ENCODE measurements at places on chromosomes 2 and 18.

DNA sequence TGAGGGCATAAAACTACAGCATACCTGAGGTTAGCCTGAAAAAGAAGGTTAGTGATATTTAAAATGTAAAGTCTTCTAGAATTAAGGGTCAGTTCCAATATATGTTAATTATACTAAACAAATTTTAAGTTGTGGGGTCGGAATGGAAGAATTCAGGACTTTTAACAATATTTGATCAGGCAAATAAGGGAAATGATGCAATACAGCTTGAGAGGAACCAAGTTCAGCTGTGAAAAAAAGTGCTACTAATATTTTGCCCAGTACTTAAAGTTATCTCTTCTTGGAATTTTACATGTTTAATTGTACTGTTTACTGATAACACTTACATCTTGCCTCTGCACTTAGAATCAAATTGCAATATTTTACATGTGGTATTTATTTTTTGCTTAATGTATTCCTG is 345.5 kb upstream of the CWC22 start:
- no peak for DNase-seq

DNA sequence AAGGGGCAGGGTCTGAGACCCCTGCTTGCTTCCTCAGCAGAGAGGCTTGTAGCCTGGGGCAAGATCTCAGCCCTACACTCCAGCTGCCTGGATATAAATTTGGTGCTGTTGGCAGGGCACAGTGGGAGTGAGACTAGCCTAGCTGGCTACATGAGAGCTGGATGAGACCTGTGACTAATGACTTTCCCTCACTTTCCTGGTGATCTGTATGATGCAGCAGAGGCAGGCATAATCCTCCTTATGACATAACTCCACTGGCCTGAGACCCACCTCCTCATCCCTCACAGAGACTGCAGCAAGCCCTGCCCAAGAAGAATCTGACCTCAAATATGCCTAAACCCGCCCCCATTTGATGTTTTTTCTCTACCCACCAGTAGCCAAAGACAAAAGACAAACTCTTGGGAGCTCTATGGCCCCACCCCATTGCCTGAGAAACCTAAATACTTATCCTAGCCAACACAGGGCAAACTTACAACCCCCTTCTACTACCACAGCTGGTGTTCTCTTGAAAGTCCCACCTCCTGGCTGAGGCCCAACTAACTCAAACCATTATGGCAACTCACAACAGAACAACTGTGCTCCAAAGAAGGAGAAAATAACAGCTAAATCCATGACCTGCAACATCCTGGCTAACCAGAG is 102.7 kb downstream of the NR4A2 start:
- DNase-seq: no peak

GRCh38 chr2:231246171-231246842 is 47.9 kb downstream of the ARMC9 start:
- DNase-seq: no peak

DNA sequence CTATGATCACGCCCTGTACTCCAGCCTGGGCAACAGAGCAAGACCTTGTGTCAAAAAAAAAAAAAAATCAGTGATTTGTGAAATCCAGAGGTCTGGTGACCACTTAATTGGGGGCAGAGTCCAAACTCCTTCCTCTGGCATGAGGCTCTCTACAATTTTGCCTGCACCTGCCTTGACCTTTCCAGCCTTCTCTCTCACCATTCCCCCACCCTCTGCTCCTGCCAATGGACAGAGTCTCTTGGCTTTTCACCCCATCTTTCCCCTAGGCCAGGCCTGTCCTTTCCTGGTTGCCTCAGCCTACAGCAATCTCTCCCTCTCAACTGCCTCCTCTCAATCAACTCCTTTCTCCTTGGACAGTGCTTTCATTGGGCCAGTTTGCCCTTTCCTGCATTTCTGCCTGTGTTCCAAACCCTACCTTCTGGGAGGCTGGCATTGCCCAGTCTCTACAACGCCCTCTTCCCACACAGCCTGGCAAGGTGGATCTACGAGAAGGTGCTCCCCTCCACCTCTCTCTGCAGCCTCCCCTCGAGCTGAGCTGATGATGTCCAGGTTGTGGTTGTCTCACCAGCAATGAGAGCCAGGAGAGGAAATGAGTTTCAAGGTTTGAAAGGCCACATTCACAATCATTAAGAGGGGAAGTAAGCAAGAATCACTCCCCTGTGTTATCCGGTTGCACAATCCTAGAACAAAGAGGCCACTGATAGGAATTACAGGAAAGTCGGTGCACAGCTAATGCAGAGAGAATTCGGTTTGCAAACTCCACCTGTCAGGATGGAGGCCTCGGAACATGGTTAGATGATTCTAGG is 39.5 kb upstream of the NPAS2 start:
- DNase-seq: peak; percentile 90

GRCh38 chr2:12910431-12910830 is 193.7 kb downstream of the TRIB2 start:
- no peak for DNase-seq

- no peak for DNase-seq
These were observed 139.5 kb downstream of the MYO5B start for GRCh38 chr18:50055488-50055887.

- DNase-seq: no peak
These were observed 41.8 kb downstream of the TIMM21 start for GRCh38 chr18:74190086-74190485.

DNA sequence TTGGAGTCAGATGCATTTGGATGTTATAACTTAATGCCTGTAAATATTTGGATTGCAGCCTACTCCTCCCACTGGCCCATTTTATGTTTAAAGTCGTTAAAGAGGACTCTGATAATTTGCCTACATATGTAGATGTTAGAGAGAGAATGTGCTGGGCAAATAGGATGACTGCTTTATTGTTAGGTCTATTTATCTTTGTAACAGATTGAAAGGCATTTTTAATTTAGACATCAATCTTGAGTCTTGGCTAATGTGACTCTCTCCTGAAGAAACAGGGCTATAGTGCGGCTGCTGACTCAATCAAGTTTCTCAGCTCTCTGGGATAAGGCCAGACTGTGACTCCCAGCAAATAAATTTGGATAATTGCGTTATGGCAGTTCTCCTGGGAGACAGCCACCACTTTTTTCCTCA is 1101.4 kb downstream of the CBLN2 start:
- DNase-seq: no peak

- no peak for DNase-seq
These were observed 529.1 kb downstream of the IRS1 start for GRCh38 chr2:226270285-226271058.

DNA sequence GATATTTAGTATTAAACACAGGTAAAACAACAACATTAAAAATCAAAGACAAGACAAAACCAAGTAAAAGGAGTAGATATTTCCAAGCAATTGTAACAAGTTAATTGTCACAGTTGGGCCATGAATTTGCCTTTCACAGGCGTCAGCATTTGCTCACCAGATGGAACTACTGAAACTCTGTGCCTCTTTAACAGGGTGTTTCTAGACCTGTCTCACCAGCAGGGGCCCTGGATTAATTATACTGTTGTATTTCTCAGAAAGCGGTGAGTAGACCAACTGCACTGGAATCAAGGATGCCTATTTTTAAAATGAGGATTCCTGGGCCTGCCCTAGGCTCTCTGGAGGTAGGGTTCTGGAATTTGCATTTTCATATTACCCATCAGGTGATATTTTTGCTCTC is 92.6 kb downstream of the UPP2 start:
- DNase-seq: no peak

GRCh38 chr2:24558781-24559472 is 67.9 kb downstream of the NCOA1 start:
- peak; percentile 66 for DNase-seq

DNA sequence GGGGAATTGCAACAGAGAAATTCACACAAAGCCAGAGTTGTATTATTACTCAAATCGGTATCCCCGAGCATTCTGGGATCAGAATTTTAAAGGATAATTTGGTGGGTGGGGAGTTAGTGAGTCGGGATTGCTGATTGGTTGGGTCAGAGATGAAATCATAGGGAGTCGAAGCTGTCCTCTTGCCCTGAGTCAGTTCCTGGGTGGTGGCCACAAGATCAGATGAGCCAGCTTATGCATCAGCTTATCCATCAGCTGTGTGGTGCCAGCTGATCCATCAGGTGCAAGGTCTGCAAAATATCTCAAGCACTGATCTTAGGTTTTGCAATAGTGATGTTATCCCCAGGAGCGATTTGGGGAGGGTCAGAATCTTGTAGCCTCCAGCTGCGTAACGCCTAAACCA is 34.3 kb upstream of the ITM2C start:
- DNase-seq: no peak

GRCh38 chr2:32290000-32290339 is 12.3 kb downstream of the YIPF4 start:
- DNase-seq: no peak

DNA sequence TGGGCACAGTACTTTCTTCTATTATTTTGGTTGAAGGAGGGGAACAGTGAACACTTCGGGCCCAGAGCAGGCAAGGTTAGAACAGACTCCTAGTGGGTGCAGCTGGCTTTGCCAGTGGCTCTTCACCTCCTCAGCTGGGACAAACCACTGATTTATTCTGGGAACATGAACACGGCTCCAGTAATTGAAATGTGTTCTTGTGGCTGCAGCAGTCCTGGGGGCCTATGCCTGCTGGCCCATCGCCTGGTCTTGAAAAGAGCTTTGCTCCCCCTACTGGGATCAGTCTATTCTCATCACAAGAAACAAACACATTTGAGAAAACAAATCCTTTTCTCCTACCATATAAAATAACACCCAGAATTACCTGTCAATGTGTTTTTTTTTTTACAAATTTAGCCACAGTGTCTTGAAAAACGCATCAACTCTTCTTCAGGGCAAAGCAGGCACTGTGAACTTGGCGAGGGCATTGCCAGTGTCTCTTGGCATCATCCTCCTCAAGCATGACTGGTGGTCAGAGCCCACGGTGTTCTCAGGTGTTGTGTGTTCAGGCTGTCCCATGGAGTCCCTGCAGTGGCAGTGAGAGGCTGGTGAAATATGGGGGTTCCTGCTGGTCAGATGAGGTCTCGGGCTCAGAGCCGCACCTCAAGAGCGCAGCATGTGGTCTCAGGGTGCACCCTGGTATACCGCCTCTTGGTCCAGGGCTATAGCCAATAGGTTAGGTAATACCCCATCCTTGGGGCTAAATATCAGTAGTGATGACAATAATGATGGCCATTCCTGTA is 51.3 kb downstream of the RNF144A start:
- no peak for DNase-seq

DNA sequence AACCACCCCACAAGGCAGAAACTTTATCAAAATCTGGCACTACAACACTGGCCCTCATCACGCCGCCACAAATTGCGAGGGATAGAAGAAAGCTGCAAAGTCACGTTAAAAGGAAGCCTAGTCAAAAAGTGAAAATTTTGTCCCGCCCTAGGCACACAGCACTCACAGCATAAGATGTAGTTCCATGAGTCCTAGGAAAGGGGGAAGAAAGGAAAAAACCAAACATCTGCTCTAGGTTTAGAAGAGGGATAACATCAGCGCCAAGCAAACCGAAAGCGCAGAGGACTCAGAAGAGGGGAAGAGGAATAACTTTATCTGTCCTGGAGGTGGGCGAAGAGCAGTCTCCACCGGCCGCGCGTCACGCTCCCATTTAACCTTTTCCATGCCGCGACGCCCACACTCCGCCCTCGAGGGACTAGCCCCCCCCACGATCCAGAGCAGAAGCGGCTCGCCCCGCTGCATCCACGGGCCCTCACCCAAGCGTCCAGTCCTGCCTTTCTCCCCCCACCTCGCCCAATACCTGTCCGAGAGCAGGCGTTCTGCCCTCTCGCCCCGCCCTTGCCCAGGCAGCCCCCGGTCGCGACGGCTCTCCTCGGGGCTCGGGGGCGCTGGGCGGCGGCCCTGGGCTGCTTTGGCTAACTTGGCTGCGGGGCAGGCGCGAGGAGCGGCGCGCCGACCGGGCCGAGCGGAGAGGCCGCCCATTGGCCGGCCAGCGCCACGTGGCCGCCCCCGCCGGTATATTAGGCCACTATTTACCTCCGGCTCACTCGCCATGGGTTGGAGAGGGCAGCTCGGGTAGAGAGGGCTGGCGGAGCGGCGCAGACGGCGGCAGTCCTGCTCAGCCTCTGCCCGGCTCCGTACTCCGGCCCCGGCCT is at the start of gene HOXD1:
HOXD1 (plus strand) TSS at position 770 of the 875 bp plus-strand sequence. CDS start 134 bp downstream, outside the sequence.
- DNase-seq: peak; percentile 86

DNA sequence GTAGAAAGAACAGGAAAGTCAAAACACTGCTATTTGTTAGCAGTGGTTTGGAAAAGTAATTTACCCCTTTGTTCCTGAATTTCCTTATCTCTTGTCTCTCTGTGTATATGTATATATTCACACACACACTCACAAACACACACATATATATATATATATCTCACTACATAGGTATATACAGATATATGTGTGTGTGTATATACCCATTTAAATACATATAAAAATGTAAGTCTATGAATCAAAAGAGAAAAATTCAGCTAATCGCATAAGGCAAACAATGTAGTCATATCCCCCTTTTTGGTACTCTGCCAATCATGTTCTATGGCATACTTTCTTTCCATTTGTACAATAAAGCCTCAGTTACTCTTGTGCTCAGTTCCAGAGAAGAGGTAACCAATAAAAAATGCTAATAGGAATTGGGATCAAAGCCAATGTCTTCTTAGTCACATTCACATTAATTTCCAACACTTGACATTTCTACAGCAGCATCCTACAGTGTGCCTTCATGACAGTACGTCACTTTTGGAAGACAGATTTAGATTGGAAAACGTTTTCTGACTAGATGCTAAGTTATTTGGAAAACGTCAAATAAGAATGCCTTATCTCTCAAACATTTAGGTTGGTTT is 94.6 kb downstream of the MC4R start:
- no peak for DNase-seq

- DNase-seq: no peak
These were observed 36.9 kb upstream of the SLC14A1 start for GRCh38 chr18:45686891-45687611.

DNA sequence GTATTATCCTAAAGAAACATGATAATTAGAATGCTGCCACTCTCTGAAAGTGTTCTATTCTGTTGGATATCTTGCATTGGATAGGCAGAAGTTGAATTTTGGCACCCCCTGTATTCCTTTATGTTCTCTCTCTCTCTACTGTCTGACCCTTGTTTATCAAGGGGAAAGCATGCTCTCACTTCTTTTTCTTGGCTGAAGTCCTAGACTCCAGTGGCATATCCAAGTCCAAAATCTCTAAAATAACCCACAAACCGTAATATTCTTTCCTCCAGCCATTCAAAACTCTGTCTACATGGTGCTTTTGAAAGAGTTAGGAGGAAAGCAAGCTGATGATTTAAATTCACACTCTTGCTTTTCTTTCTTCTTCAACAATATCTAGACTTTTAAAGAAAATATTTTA is 669.7 kb downstream of the TDRD15 start:
- DNase-seq: no peak

- peak; percentile 34 for DNase-seq
These were observed 27.8 kb downstream of the MBD5 start for GRCh38 chr2:148048475-148049221.

GRCh38 chr2:240139011-240139441 is 1.4 kb downstream of the OTOS start:
- DNase-seq: no peak

Measured in kidney tubule cell (primary cell).